ENCODE measurements at places on chromosomes 12 and 14. TPM values are rescaled to one million over a fixed set of nuclear protein-coding genes. Genes with fewer than 3 reads are reported as not detected.

REM2 gene
- total RNA-seq = 0.34 TPM

ALKBH1 gene
- total RNA-seq = 15.3 TPM

OASL gene
- 1.8 TPM for total RNA-seq

TNFAIP2 gene
- total RNA-seq = 283 TPM

KRT78 gene
- total RNA-seq = 0.10 TPM

CMA1 gene
- not detected for total RNA-seq

ETV6 gene
- total RNA-seq = 3.3 TPM

CCDC175 gene
- not detected for total RNA-seq

ATN1 gene
- total RNA-seq = 73.6 TPM

TSHR gene
- not detected for total RNA-seq

LTBR gene
- 244 TPM for total RNA-seq

HVCN1 gene
- total RNA-seq = 0.72 TPM
